ENCODE measurements at places on chromosomes 16 and 17. TPM values are rescaled to one million over a fixed set of nuclear protein-coding genes. Genes with fewer than 3 reads are reported as not detected.

MYOCD gene
- 4.1 TPM for total RNA-seq

GRCh38 chr17:69608141-69608540, 193.6 kb downstream of the MAP2K6 start:
- no peak for DNase-seq

GRCh38 chr17:78344666-78345065, 15.2 kb downstream of the SOCS3 start:
- DNase-seq, result no peak

- DNase-seq, result no peak
These were observed 19.7 kb upstream of the MEIOC start for GRCh38 chr17:44636562-44636961.

DNA sequence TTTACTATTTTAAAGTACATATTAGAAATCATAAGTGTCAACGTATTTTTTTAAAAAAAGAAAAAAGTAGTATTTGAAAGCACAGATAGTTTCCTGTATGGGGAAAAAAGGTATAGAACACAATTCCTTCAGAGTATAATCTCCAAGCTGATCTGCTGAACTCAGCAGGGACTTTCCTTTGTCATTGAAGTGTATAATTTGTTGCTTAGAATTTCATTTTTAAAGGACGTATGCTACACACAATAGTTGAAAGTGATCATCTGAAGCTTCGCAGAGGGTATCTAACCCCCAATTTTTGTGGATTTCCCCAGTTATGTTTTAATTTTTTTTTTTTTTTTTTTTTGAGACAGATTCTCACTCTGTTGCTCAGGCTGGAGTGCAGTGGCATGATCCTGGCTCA, 20.2 kb upstream of the MAPT start:
- no peak for DNase-seq

GRCh38 chr17:32120141-32120540, 22.2 kb upstream of the RHOT1 start:
- no peak for DNase-seq

DNA sequence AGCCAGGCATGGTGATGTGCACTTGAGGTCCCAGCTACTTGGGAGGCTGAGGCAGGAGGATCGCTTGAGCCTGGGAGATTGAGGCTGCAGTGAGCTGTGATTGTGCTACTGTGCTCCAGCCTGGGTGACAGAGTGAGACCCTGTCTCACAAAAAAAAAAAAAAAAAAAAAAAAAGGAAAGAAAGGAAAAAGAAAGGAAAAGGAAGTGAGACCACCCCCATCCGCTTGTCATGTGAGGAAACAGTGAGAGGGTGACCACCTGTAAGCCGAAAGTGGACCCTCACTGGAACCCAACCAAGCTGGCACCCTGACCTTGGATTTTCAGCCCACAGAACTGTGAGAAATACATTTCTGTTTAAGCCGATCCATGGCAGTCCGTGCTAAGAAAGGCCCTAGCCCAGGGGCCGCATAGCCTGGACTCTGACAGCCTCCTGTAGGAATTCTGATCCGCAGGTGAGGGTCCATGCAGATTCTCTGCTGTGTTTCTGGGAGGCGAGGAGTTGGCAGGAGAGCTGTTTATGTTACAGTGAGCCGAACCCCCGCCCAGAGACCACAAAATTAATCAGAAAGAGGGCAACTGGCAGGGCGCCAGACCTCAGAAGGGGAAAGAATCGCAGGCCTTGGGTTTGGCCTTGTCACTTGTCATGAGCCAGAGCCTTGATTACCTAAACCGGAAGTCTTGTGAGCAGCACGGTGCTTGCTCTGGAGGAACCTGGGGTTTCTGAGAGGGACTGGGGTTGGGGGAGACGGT, 945 bp downstream of the SGSH start:
- peak; percentile 89 for DNase-seq

MYH13 gene
- total RNA-seq, result not detected

GRCh38 chr17:42865638-42866094, 14.7 kb downstream of the AOC3 start:
- DNase-seq, result no peak

GRCh38 chr16:1647856-1648255, 30.2 kb upstream of the JPT2 start:
- DNase-seq, result no peak

AANAT gene
- not detected for total RNA-seq

DNA sequence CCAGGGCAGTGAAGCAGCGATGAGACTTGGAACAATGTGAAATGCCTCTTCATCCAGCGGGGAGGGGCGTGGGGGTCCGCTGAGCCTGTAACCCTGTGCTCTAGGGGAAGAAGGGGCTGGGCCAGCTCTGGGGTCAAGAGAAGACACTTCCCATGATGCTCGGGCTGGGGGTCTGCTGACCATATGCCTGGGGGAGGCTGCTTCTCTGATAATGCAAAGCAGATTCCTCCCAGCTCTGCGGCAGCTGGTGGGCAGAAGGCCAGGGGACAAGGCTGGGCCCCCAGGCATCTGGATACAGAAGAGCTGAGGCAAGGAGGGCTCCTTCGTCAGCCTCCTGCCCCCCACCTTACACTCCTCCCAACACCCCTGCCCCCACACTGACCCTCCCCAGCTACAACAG, 24.7 kb downstream of the NGFR start:
- DNase-seq, result no peak

DNA sequence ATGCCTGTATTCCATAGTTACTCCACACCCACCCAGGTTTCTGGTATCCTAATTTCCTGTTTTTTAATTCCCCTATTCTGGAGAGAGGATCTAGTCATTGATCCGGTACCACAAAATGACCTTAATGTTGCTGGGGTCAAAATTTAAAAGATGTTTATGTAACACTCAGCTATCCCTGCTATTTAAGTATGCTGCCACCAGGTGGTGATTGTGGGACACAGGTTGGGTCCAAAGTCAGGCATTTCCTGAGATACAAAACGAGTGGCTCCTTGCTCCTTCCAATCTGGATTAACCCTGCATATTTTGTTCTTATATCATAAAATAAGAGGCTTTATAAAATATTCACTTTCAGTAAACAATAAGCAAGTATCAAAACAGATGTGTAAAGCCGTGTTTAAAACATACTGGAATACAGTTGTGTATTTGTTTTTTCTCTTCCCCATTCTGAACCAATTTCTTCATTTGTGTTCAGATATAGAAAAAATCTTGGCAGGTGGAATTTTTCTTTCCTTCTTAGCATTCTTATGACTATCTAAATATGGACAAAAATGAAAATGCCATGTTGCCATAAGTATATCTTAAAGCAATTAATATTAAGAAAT, 16.3 kb downstream of the HS3ST4 start:
- no peak for DNase-seq

EPX gene
- not detected for total RNA-seq

Measured in upper lobe of right lung (tissue), 1 donor.